ENCODE measurements at places on chromosomes 3 and 15. TPM values are rescaled to one million over a fixed set of nuclear protein-coding genes. Genes with fewer than 3 reads are reported as not detected.

DNA sequence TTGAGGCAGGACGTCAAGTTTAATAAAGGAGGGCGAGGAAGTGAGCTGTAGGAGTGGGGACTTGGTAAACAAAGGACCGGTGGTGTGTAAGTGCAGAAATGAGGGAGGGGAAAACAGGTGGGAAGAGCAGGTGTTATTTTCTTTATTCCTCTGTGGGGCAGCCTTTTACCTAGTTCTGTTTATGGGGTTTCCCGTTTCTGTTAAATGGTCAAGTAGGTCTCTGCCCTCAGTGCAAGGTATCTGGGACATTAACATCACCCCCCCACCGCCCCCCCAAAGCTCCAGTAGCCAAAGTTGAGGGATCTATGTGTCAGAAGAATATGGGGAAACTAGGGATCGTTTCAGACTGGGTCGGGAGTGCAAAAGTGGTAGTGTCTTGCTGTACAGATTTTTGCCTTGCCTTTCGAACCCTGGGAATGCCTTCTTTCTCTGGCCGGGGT, 893 bp downstream of the MGA start:
- peak; percentile 59 for DNase-seq

- DNase-seq, result no peak
These were observed 12.8 kb upstream of the CSRNP1 start for GRCh38 chr3:39166134-39166710.

Gene TUBGCP5
- total RNA-seq, result 19.1 TPM

GRCh38 chr3:72998466-72998865, 1.9 kb downstream of the PPP4R2 start:
- DNase-seq, result peak; percentile 24

DNA sequence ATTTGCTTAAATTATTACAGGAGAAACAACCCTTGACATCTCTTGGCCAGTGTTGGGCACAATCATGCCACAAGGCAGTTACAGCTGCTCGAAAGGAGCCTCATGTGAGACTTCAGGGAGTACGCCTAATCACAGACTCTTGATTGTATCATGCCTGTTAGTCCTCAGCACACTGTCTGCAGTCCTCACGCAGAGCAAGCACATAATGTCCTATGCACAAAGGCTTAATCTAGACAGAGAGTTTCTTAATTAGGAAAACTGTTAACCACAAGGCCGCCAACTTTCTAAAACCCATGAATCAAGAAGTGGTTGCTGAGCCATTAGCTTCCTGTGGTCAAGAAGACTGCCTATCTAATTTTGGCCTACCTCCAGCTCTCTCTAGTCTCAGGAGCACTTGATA, 172.0 kb downstream of the UNC13C start:
- DNase-seq, result no peak

GRCh38 chr15:65918357-65918920, 49.1 kb downstream of the RAB11A start:
- no peak for DNase-seq

DNA sequence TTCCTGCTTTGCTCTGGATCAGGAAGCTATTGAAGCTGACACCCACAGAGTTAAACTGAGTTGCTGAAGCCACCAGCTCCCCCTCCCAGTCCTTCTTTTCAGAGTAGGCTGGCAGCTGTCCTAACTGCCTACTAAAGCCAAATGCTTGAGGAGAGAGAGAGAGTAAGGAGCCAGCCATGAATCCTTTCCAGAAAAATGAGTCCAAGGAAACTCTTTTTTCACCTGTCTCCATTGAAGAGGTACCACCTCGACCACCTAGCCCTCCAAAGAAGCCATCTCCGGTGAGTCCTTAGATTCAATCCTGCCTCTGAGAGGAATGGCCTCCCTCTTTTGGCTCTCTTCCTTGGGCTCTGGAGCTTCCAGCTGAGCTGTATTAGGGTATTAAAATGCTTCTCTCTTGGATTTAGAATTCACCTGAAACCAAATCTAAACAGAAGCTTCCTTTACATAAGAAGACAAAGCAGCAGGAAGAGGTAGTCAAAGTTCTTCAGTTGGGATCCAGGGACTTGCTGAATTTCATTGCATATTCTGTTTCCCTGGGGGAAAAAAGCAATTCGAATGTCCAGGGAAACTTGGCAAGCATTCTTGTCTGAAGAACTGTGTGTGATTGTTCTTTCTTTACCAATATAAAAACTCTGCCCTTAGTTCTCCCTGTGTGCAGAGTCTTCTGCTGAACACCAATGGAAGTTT, at the start of gene SLC15A2:
TSS of gene SLC15A2 (plus strand) at position 101 of the 690 bp plus-strand sequence. CDS start at position 177, 76 bp downstream.
- DNase-seq, result peak; percentile 21

DNA sequence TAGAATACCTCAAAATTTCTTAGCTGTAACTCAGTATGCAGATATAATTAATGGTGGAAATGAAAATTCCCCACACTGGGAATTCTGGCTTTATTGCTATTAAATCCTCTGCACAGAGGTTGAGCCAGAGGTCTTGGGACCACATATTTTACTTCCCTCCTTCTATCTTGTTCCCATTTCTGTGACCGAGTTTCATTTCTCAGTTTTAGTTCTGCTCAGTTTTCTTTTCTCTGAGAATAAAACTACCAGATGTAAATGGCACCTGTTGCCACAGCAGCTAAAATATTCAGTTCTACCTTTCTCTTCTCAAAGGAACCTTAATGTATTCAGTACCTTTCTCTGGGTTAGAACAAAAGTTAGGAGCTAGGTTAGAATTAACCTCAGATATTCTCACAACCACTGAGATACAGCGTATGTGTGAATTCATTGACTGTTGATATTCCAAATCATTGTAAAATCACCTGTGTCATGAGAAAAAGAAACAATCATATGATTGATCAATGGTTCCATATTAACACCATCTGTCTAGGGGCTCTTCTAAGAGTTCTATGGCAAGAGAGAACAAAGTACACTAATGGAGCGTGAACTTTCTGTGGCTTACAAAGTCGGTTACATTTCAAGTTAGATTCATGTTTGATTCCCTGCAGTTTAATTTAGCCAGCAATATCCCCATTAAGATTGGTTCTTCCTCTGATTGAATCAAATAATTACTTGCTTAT, 374.1 kb downstream of the EFHB start:
- no peak for DNase-seq

DNA sequence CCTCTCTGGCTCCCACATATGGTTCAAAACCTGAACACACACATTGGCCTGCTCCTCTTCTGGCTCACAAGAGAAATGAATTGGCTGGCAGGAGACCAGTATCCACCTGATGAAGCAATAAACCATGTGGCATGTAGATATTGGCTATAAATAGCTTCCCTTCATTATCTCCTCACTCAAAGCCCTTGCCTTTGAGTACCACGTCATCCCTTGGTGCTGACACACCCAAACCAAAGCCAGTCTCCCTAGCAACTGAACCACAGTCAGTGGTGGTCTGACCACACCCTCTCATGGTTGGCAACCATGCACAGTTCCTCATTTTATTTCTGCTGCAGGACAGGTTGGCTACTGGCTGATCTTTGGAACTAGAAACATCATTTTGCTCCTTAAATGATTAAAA, 98.8 kb downstream of the ZNF621 start:
- DNase-seq, result no peak

DNA sequence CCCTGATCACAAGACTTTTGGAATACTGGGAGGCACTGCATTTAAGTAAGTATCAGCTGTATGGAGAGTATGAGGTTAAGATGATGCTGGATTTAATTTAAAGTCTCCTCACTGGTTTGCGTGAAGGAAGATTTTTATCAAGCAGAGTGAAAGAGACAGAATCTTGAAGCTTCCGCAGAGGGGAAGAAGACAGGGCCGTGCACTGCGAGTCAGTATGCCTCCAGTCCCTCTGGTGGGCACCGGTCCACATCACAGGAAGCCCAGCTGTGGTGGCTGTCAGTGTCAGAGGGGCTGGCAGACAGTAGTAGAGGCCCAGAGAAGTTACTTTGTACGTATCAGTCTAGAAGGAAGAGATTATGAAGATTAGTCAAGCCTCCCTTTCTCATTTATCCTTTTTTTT, 379.0 kb upstream of the TPRG1 start:
- DNase-seq, result peak; percentile 35

Gene MAP6D1
- total RNA-seq, result 1.5 TPM

Gene GOLGA6B
- total RNA-seq, result not detected

DNA sequence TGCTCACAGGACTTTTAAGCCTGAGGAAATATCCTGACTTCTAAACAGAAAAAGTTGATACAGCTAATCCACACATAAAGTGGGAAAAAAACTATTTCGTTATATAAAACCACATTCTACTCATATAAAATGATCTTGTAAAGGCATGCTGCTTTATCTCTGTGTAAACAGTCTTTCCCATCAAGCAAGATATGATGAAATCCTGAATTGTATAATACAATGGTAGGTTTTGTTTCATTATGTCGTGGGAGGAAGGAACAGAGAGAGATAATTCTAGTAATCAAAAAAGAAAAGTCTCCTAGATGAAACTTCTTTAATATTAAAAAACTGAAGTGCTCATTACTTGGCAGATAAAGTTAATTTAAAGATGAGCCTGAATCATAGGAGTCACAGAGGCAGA, 92.6 kb upstream of the SNTN start:
- DNase-seq, result no peak

Gene LMAN1L
- total RNA-seq, result not detected

- DNase-seq, result no peak
These were observed 164.3 kb upstream of the IL12A start for GRCh38 chr3:159824333-159824732.

DNA sequence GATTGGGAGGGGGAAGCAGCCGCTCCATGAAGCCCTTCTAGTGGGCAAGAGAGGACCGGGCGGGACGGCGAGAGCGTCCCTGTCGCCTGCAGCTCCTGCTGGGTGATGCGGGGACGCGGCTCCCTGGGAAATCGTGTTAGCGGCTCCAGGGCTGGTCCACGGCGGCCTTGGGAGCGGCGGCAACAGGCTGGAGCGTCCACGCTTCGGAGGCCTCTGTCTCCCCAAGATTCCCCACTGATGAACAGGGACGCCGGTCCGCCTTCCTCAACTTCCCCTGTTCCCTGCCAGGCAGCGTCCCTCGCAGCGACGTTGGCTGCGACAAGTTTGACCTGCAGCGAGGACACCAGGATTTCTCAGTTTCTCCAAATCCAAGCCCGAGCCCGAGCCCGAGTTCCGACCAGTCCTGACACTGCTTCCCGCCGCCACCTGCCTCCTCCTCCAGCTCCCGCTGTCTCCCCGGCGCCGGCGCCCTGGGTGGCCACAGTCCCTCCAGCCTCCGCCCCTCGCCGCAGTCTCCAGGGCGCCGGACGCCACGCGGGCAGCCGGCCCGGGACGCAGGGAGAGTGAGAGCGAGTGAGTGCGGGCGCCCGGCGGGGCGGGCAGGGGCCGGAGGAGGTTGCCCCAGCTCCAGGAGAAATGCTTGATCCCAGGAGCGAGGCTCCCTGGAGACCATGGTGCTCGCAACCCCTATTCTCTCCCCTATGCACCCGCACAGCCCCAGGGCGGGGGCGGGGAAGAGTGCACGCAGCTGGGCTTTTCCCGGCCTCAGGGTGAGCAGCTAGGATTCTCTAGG, 78.1 kb upstream of the RNF7 start:
- peak; percentile 75 for DNase-seq

Gene LDHAL6B
- not detected for total RNA-seq

Gene P4HTM
- 63.7 TPM for total RNA-seq

GRCh38 chr15:26259581-26259980, 396.5 kb upstream of the ATP10A start:
- no peak for DNase-seq

DNA sequence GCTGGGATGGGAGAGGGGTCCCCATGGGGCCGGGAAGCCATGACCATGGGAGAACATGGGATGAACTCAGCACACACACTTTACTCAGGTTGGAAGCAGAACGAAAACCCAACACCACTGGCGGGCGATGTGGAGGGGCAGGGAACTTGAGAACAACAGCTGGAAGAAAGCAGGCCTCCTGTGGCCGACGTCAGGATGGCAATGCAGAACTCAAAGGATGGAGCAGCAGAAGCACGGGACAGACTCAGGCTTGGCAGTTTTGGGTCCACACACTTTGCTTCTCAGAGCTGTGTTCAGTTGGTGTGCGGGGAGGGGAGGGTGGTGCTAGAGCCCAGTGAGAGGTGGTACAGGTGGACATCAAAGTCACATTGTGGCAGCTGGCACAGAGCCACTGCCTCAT, 80.7 kb downstream of the SEC22A start:
- DNase-seq, result no peak

DNA sequence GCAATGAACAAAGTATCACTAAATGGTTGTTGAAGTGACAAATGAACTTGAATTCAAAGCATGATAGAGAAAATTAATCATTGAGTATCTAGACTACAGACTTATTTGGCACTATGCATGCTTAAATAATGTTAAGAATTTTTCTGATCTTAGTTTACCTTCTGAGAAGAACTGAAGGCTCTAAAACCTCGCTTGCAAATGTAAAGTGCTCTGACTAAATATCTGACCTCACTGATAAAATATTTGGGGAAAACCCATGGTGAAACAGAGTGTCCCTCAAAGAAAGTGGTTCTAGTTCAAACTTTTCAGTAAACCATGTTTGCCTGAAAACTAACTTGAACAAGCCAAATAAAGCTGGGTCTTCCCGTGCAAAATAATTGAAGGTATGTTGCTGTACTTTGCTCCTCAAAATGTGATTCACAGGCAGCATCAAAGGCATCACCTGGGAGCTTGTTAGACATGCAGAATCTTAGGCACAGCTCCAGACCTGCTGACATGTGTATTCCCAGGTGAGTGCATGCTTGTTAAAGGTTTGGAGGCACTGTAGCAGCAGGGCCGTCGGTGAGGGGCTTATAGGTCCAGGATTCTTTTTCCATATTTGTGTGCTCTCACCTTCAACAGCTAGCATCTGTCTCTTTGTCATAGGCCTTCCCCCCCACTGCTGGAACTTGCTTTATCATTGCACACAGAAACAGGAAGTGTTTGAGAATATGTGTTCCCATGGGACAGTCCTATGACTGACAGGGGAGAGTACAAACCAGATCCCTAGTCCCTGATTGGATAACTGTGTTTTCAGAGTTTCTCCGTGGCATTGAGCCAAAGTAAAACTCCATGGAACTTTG, 524.2 kb upstream of the LMCD1 start:
- no peak for DNase-seq

- DNase-seq, result no peak
These were observed 49.1 kb downstream of the HCN4 start for GRCh38 chr15:73319460-73320245.

DNA sequence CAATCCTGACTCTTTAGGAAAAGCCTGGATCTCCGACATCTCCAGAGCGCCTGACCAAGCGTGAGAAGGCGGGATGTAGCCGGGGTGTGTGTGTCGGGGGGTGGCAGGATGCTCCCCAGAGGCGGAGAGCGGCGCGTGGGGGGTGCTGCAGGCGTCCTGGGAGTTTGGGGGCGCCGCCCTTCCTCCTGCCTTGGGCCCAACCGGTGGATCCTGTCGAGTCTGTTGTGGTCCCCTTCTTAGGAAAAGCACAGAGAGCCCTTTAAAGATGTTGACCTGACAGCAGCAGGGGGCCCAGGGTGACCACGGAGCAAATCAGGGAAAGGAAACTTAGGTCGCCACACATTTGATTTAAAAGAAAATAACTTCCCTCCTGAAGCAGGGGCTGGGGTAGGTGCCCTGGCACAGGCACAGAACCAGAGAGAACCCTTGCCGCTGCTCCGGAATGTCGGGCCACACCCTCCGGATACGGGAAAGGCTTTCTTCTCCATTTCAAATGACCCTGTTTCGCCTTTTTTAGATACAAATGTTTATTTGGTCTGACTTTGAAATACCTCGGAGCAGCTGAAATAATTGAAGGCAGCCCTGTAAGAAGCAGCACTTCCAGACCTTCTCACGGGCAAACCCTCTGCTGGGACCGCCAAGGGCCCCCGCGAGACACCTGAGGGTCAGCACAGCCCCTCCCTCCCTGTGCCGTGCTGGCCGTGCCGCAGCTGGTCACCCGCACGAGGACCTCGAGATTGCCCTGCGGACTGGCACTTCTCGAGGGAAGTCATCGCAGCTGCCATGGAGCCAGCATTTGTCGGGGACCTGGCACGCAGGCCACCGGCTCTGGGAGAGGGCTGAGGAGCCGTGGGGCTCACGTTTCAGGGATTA, 102.9 kb upstream of the KLF13 start:
- DNase-seq, result no peak

Gene AADAC
- not detected for total RNA-seq
